Suprapubic skin (tissue), 4 donors: ENCODE measurements at places on chromosomes 5 and 9. TPM values are rescaled to one million over a fixed set of nuclear protein-coding genes. Genes with fewer than 3 reads are reported as not detected.

FAM13B gene
- total RNA-seq: 10.4 TPM

DEPDC1B gene
- total RNA-seq: 4.8 TPM

PDE8B gene
- 1.5 TPM for total RNA-seq

PCDHA9 gene
- 0.34 TPM for total RNA-seq

LMAN2 gene
- total RNA-seq: 119 TPM

EPB41L4B gene
- total RNA-seq: 23.6 TPM

OR1J2 gene
- not detected for total RNA-seq

PTGES gene
- total RNA-seq: 21.8 TPM

TLX3 gene
- total RNA-seq: not detected
